ENCODE measurements at places on chromosomes 12 and 14.

GRCh38 chr12:3420693-3421092 lies 70.3 kb upstream of the PRMT8 start:
- DNase-seq, result no peak

DNA sequence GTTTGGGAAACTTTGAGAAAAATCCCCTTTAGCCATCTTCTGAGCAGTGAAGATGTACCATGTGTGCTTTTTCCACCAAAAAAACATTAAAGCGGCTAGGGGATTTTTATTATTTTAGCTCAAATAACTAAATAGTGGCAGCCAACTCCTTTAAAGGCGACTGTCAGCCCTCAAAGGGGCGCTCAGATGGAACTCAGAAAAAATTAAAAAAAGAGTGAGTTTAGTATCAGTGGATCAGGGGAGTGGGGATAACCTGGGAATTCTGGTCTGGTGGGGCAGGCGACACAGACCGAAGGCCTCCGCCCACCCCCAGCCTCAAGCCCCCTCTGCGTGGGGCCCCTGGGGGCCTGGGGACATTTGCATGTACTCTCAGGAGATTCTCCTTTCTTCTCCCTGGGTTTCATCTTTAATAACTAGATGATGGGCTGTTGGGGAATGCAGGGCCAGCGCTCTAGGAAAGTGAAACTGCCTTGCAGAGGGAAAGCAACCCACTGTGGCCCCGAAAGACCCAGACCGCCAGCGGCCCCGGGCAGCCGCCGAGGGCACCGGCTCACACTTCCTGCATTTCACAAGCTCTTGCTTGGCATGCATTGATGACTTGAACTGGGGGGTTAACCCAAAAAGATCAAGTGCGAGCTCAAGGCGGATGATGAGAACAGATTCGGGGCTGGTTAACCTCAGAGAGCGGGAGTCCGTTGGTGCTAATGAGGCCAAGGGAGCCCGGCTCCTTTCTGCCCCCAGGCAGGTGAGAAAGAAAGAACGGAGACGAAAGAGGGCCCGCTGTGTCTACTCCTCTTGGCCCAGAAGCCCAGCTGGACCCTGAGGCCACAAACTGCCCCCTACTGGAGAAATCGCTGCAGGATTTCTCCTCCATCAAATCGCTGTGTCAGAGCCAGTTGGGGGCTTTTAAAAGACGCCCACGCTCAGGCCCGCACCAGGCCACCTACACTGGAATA lies 7.3 kb upstream of the BATF start:
- DNase-seq, result no peak

GRCh38 chr12:48542300-48542928 lies 17.0 kb downstream of the OR8S1 start:
- DNase-seq, result peak; percentile 1

GRCh38 chr14:33951183-33951840 lies 438 bp upstream of the EGLN3 start:
- DNase-seq, result no peak

- DNase-seq, result no peak
Observed at GRCh38 chr14:74937171-74937570, 14.1 kb upstream of the RPS6KL1 start.

GRCh38 chr12:1668833-1669543 lies 21.9 kb upstream of the ADIPOR2 start:
- no peak for DNase-seq

DNA sequence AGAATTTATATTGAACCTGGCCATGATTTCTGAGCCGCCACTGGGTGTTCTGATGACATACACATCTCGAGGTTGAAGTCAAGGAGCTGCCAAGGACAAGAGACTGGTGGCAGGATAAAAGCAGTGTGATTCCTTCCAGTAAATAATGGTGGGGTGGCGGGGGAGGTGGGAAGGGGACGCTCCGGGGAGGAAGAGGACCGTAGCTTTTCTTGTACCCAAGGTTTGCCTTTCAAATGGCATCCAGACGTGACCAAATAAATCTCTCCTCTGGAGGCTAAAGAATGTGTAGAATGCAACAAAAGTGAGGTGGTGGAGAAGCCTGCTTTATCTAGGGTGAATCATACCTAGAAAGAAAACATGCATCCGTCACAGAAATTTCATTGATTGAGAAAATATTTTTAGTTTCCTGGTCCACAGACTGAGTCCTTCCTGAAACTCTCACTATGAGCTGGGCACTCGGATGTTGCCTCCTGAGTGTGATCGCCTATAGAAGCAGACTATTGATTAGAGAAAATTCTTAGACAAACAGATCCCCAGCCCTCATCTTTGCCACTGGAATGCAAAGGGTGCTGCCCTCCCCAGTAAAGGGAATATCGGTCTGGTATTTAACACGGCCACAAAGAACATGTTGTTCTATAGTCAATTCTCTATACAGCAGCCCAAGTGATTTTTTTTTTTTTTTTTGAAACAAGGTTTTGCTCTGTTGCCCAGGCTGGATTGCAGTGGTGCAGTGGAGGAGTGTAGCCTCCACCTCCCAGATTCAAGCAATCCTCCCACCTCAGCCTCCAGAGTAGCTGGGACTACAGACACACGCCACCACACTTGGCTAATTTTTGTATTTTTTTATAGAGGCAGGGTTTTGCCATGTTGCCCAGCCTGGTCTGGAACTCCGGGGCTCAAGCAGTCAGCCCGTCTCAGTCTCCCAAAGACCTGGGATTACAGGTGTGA lies 112.1 kb downstream of the DPF3 start:
- DNase-seq, result no peak

- peak; percentile 36 for DNase-seq
Observed at GRCh38 chr14:104130974-104131651, 7.3 kb upstream of the KIF26A start.

GRCh38 chr14:49447540-49448107 lies 138.6 kb downstream of the RPS29 start:
- DNase-seq, result no peak

GRCh38 chr12:55874443-55874842 lies 31.7 kb upstream of the MMP19 start:
- DNase-seq, result no peak

All from NCI-H510A treated with DMSO at 0.1 percent for 48 hours (cell line).